Cardiac fibroblast (primary cell): ENCODE measurements at places on chromosomes 5 and 9.

GRCh38 chr5:35313291-35313690, 83.0 kb upstream of the PRLR start:
- peak; percentile 52 for DNase-seq

DNA sequence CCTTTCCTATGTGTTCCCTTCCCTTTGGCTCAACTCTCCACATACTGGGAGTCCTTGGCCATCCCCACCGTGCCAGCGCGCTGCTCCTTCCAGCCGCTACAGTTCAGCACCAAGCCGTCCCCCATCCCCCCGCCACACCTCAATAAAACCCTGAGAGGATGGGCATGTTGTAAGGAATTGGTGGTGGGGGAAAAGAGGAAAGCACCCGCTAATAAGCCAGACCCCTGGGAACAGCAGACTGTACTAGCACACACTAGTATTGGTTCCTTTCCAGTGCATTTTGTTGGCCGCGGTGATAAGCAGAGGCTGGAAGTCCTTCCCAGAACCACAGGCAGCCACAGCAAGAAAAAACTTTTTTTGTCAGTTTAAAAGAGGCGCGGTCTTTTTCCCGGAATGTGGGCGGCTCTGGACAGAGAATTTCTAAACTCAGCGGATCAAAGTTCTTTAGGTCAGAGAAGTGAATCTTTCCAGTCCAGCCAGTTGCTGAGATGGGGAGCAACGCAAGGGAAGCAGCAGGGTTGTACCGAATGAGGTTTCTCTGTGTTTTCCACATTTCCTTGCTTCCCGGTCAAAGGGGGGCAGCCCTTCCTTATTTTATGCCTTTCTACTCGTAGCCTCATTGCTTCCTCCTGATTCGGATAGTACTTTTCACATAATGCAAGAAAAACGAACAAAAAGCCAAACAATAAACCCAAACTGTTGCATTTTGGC, 2.1 kb downstream of the CHSY3 start:
- DNase-seq, result peak; percentile 58

DNA sequence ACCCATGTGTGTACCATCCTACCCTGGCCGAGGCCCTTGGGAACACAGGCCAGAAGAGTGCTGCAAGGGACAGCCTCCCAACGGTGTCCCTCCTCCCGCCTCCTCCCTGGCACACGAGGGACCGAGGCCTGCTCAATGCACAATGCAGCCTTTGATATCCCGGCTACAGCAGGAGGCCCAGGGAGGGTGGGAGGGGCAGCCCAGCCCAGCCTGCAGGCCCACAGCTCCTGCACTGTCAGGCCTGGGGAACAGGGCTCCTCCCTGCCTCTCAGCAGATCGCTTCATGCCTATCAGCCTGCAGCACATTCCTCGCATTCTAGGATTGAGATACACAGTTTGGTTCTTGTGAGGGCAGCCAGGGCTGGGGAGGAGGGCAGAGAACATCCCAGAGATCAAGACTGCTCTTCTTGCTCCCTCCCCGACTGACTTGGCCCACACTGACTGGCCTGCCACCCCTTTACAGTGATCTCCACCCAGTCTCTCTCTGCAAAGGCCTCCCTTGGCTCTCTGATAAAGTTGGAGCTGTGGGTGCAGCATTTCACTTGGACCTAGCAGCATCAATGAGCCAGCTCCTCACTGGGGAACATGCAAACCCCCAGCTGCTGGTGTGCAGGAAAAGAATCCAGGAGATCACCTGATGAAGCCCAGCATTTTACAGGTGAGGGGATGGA, at the start of gene SH3TC2:
Gene SH3TC2, minus strand, starts transcription at position 46 of the 671 bp plus-strand sequence. Its CDS starts 40 bp downstream, at position 6.
- DNase-seq, result peak; percentile 84

GRCh38 chr5:2140501-2141175, 257.9 kb upstream of the IRX4 start:
- DNase-seq, result no peak

GRCh38 chr9:124040935-124041816, 29.6 kb downstream of the LHX2 start:
- peak; percentile 31 for DNase-seq

GRCh38 chr5:88895681-88896501, 12.9 kb upstream of the MEF2C start:
- no peak for DNase-seq

GRCh38 chr5:1833264-1834021, 32.2 kb downstream of the NDUFS6 start:
- no peak for DNase-seq

DNA sequence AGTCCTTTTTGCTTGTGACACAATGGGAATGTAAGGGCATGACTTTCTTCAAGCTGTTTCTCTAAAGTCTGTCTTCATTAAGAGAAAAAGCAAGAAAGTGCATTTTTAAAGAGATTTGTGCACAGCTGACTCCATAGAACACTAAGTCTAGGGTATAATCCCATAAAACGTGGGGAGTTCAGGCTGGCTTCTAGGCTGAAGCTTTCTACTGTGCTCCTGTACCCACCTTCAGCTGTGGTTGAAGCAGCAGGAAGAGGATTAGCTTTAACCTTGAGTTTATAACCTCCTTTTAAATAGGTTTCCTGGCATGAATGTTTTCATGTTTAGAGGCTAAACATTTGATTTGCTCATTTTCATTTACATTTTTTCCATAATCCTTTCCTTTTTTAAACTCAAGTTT, 126.4 kb downstream of the HACD4 start:
- DNase-seq, result no peak

- DNase-seq, result no peak
Measured at GRCh38 chr9:93964685-93965084, 9.5 kb upstream of the BARX1 start.

- DNase-seq, result peak; percentile 95
Measured at GRCh38 chr5:55159763-55160492, at the start of gene GPX8. Gene GPX8 (plus strand): TSS chr5:55160171. CDS start chr5:55160193, 22 bp downstream.

GRCh38 chr9:120708526-120709224, 5.6 kb downstream of the MEGF9 start:
- DNase-seq, result peak; percentile 66

DNA sequence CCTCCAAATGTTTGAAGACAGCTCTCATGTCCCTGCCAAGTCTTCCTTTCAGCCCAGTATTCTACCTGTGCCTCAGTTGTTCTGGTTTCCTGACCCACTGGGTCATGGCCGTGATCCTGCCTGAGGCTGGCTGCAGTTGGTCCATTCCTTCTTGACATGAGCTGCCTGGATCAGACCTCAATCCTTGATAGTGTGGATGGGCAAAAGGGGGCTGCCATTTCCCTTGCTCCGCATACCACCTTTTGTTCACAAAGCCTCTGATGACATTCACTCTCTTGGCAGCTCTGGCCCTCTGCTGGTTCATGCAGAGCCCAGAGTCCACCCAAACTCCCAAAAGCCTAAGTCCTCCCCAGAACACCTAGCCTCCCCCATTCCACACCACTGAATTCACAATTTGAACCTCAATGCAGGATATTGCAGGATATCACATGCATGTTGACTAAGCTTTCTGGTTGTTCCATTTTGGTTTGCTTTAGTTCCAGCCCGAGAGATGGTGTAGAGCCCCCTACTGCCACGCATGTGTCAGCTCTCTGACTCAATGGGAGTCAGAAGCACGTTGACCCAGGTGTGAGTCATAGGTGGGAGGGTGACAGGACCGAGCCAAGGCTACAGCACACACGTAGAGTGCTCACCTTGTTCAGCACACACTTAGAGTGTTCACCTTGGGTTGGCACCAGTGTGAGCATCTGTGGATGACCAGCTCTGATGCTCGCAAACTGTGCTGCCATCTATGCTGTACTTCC, 137.2 kb downstream of the MTX3 start:
- no peak for DNase-seq

GRCh38 chr9:116020801-116021200, 132.8 kb upstream of the PAPPA start:
- DNase-seq, result no peak

- DNase-seq, result no peak
Measured at GRCh38 chr5:139903795-139904565, 108.4 kb downstream of the PSD2 start.

- peak; percentile 77 for DNase-seq
Measured at GRCh38 chr5:373710-374602, 52.4 kb downstream of the AHRR start.

- no peak for DNase-seq
Measured at GRCh38 chr9:36007316-36007708, 29.4 kb upstream of the RECK start.

DNA sequence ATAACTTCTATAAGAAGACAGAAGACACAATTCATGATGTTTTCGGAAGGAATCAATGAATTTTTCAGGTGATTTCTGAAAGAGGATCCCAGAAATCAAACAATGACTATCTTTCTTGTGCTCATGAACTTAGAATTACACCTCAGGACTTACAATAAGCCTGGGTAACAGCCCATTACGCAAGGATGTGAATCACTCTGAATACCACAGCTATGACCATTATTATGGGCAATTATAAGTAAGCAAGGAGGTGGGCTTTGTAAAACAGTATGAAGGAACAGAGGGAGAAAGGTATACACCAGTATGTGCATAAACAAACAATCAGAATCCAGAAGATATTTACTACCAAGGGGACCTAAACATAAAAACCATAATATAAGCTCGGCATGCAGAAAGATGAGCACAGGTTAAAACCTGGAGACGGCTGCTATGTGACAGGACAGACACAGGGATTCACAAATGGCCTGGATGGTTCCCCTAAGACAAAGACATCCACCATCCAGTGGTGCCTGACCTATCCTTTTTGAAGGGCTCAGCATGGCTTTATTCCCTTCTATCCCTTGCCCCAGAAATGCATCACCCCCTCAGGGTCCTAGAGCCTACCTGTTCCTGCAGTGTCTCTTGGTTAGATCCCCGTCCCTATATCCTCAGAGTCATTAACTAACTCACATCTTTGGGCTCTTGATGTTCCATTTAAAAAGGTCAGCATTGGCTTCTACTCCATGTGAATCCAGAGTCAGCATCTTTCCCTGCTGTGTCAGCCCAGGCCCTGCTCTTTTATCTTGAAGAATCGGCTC, 21.8 kb upstream of the PPP2CA start:
- peak; percentile 73 for DNase-seq

GRCh38 chr5:115377468-115378217, 81.2 kb upstream of the CCDC112 start:
- peak; percentile 89 for DNase-seq

- no peak for DNase-seq
Measured at GRCh38 chr5:28132151-28132550, 1093.8 kb upstream of the CDH9 start.

DNA sequence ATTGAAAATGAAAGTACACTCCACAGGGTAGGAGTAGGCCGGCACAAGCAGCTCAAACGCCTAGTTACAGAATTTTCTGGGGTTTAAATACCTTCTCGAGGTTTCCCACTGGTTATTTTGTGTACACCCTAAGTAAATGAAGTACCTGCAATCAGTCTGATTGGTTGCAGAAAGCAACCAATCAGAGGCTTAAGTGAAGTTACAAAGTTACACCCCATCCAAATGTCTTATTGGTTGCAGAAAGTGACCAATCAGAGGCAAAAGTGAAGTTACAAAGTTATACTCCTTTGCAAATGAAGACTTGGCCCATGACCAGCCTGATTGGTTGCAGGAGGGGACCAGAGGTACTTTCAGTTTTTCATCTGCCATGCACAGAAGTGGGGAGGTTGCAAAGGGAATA, 33.2 kb upstream of the ERAP2 start:
- no peak for DNase-seq

DNA sequence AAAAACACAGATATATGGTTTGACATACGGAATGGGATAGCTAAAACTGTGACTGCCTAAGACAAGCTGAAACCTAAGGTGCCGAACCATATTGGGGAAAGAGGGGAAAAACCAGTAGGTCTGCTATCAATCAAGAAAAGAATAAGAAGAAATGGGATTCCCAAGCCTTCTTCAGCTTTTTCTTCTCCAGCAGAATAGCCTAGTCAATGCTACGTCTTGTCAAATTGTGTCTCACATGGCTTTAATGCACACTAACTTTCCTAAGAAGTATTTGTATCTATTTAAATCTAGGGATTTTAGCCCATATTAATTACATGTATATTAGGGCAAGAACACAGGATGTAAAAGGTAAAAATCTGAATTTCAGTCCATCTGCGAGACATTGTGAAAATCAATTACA, 797 bp upstream of the FBXO38 start:
- DNase-seq, result no peak
